Ammon's horn (tissue), 1 donor: ENCODE measurements at places on chromosomes 6 and 20.

DNA sequence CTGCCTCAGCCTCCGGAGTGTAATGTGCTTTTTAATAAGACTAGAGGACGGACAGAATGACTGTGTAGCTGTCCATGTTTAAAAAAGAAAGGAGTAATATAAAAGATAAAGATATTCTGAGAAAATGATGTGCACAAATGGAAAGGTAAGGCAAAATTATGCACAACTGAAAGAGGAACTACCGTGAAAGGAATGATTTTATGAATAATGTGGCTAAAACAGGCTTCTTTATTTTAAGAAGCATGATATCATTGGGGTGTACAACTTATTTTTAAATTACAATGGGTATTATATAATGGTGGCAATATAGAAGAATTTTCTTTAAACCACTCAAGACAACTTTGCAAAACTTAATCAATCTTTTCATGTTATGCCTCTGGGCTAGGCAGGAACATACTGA is 78.1 kb downstream of the FIG4 start:
- no peak for DNase-seq

DNA sequence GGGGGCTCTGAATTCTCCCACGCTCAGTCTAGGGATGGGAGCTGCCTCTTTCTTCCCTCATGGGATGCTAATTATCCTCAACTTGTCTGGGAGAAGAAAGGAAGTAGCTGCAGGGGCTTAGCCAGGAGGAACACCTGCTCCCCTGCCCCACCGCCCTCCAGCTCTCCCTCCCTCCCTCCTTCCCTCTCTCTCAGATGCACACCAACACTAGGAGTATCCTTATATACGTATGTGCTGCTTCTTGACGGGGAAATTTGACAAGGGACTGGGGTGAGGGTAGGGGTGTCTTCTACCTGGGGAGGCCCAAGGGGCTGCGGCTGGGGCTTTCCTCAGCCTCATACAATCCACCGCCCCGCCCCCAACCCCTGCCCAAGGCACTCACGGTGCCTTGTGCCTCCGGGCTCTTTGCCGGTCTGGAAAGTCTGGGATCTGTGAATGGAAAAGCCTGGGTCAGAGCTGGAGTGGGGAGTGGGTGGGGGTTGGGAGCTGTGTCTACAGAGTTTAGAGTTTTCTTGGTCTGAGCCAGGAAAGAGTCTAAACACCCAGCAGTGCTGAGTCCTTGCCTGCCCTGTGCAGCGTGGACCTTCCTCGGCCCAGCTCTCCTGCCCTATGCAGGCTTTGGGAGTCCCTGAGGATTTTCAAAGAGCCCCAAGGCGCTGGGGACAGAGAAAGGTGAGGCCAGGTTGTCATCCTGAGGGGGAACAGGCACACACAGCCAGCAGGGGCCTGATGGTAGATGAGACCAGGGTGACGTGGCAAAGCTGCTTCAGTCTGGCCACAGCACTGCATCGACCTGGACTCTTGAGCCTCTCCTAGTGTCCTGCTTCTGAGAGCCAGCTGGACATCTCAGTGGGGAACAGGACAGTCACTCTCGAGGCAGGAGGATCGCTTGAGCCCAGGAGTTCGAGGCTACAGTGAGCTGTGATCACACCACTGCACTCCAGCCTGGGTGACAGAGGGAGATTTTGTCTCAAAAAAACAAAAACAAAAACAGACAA is 29.3 kb upstream of the EMILIN3 start:
- no peak for DNase-seq

DNA sequence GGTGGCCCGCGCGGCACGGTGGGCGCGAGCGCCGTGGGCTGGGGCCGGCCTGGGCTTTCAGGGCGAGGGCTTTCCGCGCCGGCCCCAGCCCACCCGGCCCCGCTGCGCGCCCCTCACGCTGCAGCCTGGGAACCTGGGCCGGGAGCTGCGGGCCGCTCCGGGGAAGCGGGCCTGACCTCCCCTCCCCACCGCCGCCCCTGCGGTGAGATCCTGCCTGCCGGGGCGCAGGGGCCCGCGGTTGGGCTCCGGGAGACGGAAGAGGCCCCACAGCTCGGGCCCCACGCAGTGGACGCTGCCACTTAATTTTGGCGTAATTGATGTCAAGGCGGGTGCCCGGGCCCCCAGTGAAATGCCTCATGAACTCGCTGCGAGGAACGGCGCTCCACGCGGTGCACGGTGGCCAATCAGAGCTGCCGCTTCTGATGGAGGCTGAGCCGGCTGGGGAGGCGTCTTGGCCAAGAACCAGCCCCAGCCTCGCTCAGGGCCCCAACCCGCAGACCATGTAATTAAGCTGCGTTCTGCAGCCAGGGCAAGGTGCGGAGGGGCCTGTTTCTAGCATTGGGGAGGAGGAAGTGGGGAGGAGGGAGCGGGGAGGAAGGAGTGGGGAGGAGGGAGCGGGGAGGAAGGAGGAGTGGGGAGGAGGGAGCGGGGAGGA is 96.1 kb upstream of the BHLHE23 start:
- peak; percentile 61 for DNase-seq

DNA sequence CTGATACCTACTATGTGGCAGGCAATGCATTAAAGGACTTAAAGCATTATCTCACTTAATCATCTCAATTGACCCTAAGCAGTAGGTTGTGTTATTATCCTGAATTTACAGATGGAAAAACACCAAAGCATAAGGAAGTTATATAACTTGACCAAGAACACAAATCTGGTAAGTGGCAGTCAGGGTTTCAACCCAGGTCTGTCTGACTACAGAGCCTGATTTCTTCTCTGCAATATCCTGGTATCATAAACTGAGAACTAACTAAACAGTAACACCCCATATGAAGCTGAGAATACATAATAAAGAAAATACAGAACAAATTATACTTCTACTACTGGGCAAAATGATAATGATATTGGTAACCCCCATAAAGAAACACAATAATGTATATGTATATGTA is 13.8 kb upstream of the DST start:
- DNase-seq: no peak

DNA sequence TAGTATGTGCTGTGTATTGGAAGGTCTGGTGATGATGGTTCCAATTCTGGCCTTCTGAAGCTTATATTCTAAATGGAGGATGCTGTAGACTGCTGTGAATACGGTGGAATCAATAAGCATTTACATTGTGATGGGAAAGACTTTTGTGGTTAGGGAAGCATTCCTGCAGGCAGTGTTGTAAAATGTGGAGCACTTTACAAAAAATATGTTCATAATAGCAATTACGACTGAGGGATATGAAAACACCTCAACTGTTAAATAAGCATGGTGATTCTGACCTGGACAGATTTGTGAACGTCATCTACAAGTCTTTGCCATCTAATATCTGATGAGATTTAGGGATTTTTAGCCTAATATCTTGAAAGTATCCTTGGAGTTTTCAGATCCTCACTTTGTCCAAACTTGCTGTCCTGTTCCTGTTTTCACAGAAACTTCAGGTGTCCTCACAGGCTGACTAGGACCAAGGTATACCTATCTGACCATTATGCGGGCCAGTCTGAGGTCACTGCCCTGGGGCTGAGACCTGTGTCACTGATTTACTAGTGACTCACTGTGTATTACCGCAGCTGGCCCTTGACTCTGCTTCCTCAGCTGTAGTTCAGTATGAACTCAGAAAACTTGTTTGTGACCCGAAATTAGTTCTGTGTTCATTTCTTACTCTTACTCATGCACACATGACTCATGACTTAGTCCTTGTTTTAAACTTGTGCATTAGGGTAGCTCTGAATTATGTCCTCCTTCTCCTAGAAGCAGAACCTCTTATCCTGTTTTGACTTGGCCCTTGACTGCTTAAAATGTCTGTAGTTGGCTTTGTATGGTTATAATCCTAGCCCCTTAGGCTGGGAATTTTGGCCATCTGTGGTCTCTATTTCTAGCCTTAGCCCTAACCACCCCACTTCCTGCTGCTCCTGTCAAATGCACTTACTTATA is 343.0 kb downstream of the CDKAL1 start:
- no peak for DNase-seq

- no peak for DNase-seq
Observed at GRCh38 chr20:56454754-56455153, 13.7 kb upstream of the RTF2 start.

DNA sequence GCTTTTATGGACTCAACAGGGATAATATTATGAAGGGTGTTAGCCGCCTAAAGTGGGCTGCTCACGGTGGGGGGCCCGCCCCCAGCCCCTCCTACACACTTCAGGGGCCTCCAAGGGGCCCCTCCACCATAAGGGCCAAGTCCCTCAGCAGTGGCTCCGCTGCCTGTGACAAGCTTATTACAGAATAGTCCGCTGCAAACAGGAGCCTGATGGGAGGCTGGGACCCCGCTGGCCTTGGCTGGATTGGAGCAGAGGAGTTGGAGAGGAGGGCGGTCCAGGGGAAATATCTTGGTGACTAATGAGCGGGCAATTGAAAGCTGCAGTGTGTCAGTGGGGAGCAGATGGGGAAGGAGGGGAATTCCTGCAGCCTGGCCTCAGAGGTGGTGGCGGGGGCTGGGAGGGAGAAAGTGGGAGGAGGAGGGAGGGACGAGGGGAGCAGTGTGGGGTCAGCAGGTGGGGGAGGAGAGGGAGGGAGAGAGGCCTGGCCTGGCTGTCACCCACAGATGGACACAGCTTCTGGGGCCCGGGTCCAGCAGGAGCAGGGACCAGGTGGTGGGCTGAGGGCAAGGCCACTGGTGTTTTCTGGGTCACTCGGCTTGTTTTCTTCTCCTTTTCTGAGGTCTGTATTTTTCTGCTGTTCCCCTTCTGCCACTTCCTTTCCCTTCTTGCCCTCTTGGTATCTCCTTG is 57.6 kb upstream of the FOXP4 start:
- DNase-seq: no peak

DNA sequence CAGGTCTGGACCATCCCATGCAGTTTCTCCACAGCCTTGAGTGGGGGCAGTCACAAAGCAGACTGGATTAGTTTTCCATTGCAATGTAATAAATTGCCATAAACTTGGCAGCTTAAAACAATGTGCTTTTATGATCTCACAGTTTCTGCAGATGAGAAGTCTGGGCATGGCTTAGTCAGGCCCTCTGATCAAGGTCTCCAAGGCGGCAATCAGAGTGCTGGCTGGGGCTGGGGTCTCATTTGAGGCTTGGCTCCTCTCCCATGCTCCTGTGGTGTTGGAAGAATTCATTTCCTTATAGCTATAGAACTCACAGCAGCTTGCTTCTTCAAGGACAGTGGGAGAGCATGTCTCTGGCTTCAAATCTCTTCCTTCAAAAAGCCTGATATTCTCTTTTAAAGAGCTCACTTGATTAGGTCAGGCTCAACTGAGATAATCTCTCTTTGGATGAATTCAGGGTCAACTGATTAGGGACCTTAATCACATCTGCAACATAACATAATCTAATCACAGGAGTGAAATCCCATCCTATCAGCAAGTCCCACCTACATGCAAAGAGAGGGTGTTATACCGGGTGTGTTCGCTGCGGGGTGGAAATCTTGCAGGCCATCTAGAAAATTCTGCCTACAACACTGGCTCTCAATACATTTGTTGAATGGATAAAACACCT is 77.4 kb upstream of the SULF2 start:
- DNase-seq: no peak

DNA sequence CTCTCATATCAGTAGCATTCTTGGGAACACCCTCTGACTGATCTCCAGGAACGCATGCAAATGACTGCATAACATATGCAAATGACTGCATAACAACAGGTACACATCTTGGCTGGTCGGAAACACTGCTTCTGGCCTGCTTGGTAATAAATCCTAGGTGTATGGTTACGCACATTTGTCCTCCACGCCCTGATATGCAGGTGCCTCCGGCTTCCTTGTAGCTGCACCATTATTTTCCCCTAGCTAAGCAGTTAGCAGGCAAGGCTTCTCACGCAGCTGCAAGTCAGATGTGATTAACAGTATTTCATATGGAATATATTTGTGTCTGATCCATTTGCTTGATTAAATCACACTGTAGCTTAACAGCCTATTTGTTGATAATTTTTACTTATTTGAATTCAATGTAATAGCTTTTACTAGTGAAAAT is 5.9 kb downstream of the RPS6KA2 start:
- no peak for DNase-seq

GRCh38 chr20:22455259-22455658 is 129.1 kb downstream of the FOXA2 start:
- DNase-seq: no peak

DNA sequence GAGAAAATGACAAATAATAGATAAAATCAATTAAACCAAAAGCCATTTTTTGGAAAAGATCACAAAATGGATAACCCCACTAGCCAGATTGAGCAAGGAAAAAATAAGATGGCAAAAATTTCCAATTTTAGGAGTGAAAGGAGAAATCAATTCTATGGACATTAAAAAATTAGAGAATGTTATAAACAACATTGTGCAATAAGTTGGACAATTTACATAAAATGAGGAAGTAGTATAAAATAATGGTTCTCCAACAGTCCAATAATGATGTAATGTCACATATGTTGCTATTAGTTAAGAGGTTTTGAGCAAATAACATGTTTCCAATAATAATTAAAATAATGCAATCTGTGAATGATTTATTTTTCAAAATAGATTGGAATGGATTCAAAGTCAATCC is 3.1 kb upstream of the SNAP91 start:
- DNase-seq: no peak

DNA sequence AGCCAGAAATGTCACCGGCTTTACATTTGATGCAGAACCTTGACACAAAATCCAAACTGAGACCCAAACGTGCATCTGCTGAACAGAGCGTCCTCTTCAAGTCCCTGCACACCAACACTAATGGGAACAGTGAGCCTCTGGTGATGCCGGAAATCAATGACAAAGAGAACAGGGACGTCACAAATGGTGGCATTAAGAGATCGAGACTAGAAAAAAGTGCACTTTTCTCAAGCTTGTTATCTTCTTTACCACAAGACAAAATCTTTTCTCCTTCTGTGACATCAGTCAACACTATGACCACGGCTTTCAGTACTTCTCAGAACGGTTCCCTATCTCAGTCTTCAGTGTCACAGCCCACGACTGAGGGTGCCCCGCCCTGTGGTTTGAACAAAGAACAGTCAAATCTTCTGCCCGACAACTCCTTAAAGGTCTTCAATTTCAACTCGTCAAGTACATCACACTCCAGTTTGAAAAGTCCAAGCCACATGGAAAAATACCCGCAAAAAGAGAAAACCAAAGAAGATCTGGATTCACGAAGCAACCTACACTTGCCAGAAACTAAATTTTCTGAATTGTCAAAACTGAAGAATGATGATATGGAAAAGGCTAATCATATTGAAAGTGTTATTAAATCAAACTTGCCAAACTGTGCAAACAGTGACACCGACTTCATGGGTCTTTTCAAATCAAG is 108.4 kb downstream of the RTN4IP1 start:
- no peak for DNase-seq

- DNase-seq: no peak
Observed at GRCh38 chr6:124873066-124873410, 89.2 kb upstream of the RNF217 start.
